Stimulated activated naive CD8-positive, alpha-beta T cell treated with anti-CD3 and anti-CD28 coated beads, Interleukin-15, Interleukin-2, amounts not matched to agents 100 U/mL and 50 U/mL, for 24 hours (primary cell): ENCODE measurements at places on chromosomes 16 and 17.

GRCh38 chr17:9258115-9259015 lies 237.1 kb downstream of the NTN1 start:
- no peak for DNase-seq

DNA sequence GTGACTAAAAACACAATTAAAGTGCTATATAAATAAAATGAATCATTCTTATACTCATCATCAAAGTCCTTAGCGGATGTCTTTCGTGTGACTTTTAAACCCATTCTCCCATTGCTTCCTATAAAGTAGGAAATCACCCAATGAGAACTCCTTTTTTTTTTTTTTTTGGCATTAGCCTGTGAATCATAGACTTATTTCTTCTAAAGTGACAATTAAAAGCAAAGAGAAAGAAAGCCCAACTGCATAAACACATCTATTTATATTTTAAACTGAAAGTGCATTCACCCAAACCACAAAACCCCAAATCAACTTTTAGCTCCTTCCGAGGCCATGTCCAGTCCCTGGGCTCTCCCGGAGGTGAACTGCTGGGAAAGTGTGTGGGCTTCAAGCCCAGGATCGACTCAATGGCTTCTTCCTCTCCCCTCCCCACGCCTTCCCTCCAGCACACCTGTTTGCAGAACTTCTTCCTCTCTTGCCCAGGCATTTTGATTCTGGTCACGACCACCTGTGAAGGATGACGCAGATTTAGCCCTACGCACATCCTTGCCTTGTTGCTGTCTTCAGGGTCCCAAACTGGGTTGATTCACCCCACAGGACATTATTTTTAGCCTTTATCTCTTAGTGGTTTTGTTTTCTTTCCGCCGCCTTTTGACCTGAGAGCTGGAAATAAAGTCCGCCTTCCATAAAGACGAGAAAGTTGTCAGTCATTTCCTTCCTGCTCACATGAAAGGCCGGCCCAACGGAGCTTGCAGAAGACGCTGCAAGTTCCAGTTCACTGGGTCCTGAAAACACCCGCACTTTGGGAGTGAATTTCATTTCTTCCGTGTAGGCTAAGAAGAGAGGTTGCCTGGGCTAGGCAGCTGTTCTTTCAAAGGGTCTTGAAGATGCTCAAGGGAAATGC lies 166.8 kb downstream of the MAP2K6 start:
- peak; percentile 39 for DNase-seq

DNA sequence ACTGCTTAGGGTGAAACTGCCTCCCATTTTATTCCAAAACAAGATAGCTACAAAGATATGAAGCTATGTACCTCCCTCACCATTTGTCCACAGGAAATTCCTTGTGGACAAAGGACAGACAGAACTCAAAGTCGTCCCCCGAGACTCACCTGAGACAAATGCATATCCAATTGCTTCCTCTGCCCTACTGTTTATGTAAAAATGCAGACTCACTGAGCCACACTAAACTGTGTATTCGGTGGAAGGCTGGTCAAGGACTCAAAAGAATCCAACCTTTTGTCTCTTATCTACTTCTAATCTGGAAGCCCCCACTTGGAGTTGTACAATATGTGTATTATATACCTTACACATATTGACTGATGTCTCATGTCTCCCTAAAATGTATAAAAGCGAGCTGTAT lies 288.0 kb upstream of the ERCC4 start:
- DNase-seq: no peak

DNA sequence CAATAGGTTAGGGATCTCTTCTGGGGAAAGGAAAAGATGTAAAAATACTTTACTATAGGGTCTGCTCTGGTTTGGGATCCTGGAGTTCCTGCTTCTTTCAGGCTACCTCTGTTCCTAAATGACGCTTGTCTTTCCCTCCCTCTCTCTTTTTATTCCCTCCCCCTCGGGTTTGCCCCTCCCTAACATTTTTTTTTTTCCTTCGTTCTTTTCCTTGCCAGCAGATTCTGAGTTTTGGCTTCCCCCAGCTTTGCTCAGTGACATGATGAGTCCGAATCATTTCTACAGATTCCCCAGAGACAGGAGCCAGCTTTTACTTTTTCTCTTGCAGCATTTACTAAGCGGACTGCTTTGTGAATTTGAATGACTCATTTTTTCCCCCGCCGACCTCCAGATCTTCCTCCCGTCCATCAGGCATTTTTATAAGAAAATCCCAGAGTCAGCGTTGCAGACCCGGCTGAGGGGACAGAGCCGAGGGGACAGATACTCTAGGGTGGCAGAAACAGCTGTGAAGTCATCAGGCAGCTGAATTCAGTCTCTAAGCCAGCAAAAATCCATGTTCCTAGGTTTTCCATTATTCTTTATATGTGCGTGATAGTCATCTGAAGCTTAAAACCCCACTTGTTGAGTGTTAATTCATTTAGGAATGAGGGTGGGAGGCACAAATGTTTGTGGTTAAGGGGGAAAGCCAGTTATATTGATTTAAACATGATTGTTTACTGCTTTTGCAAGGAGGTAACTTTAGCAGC lies at the start of gene TMEM100:
Gene TMEM100 (minus strand): TSS at position 123 of the 746 bp plus-strand sequence. CDS start 1,794 bp downstream, outside the sequence.
- no peak for DNase-seq

DNA sequence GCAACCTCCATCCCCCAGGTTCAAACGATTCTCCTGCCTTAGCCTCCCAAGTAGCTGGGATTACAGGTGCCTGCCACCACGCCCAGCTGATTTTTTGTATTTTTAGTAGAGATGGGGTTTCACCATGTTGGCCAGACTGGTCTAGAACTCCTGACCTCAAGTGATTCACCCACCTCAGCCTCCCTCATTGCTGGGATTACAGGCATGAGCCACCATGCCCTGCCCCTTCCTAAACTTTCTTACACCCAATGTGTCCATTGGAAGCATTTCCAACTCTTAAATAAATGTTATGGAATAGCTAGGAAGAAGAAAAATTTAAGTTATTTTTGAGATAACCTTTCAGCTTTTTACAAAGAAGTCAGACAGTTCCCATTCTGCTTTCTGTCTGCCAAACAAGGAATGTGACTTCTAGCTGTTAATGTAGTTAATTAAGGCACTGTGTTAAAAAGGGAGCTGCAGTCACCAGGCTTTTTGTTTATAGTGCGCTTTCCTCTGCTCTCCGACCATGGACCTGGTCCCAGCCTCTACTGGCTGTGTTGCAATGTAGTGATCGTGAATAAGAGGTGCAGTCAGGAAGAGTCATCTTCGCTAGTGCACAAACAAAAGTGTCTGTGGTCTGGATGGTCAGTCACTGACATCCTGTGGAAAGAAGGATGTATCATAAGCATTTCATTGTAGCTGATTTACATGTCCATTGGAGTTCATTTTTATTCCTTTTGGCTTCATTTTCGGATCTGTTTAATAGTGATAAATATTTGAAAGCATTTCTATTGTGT lies 39.7 kb downstream of the USP10 start:
- no peak for DNase-seq

DNA sequence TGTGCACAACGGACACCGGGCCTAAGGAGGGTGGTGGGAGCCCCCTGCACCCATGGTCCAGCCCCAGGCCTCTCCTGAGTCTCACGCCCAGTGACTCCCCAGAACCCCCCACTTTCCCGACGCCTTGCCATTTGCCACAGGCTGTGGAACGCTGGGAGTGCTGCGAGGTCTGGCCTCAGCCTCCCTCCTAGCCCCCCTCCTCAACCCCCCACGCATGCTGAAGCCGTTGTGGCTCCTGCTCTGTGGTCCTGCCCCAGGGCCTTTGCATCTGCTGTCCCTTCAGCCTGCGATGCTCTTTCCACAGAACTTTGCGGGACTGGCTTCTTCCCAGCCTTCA lies 226.0 kb upstream of the GSE1 start:
- DNase-seq: no peak

GRCh38 chr16:6682142-6682811 lies 650.4 kb upstream of the RBFOX1 start:
- DNase-seq: peak; percentile 31

DNA sequence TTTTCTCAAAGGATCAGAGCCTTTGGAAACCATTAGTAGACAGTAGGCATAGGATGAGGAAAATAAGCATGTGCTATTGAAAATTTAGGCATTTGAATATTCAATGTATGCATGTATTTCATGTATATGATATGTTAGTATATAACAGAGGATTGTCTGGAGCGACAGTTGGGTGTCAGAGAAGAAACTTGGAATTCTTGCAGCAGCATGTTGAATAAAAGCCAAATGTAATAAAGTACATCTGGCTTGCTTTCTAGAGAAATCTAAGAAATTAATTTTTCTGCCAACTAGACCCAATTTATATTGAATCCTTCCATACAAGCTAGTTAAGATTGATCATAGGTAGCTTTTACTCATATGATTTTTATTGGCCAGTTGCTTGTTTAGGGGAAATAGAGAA lies 578.8 kb downstream of the CDH11 start:
- no peak for DNase-seq

DNA sequence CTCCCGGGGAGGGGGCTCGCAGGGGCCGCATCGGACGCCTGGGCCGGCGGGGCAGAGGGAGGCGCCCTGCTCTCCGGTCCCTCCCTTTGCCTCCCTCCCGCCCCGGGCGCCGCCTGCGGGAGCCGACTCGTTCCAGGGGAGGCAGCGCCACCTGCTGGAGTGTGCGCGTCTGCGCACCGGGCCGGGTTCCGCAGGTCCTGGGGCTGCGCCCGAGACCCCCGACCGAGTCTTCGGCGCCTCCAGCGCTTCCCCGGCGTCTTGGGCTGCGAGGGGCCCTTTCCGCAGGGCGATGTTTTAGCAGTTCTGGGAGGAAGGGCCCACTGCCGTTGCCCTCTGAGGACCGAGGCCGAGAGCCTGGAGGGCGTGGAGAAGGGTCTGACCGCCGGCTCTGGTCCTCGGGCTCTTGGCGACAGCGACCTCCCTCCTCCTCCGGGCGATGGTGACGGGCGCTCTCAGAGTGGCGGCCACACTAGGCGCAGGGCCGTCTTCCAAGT lies 106.3 kb downstream of the SEC14L1 start:
- peak; percentile 94 for DNase-seq

DNA sequence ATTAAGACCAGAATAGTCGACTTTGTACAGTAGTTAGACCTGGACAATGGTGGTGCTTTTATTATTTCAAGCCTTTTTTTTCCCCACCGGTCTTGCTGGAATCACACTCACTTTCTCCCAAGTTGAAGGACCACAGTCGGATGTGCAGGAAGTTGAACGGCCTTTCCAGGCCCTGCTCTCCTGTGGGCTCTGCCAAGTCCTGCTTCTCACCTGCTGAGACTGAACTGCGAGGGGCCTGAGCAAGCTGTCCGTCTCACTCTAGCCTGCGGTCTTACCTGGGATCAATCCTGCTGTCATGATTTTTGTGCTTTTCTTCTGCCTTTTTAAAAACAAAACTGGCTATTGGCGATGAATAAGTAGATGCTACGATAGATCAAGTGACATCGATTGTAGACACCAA lies 1.3 kb downstream of the TLCD3A start:
- DNase-seq: no peak

GRCh38 chr17:59002126-59002525 lies 104.6 kb downstream of the TRIM37 start:
- DNase-seq: no peak

GRCh38 chr17:44502598-44503146 lies 534 bp downstream of the GPATCH8 start:
- peak; percentile 52 for DNase-seq

DNA sequence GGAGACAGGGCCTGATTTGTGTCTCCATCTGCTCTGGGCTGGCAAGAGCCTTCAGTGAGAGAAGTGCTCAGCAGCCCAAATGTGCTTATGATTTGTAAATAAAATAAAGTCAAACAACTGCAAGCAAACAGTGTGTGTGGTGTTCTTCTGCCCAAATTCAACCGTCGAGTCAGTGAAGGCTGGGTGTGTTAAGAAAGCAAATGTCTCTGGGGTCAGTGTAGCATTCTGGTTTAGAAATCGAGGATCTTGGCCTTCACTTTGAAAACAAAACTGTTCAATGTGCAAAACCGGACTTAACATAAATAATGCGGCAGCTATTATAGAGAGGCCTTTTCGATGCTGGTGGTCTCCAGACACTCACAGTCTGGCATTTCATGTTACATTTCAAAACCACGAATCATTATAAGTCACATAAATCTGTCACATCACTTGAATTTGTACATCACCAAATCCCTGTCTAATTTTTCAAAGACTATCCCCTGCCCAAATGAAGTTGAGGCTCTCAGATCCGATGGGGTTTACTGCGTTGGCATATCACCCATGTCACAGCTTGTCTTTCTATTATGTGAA lies 158.6 kb upstream of the MYOCD start:
- no peak for DNase-seq

DNA sequence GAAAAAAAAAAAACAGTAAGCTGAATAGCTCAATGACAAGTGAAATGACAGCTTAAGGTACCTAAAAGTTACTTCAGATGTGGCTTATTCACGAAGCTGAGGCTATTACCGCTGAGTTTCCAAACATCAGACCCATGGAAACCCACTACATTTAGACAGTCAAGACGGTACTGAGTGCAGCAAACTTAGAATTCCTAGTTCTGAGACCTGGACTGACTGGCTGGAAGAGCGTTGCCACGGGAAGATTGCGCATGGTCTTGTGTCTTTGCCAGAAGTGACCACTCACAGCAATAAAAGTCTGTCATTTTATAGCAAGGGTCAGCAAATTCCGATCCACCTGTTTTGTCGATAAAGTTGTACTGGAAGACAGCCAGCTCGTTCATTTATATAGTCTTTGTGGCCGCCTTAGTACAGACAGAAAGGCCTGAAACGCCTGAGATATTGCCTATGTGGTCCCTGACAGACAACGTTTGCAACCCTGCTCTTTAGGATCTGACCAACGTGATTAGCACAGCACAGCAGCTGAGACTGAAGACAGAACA lies 19.2 kb downstream of the LITAFD start:
- DNase-seq: no peak

- no peak for DNase-seq
Observed at GRCh38 chr17:47915776-47916398, 19.9 kb downstream of the SP2 start.

- peak; percentile 60 for DNase-seq
Observed at GRCh38 chr17:74779948-74780400, 3.8 kb upstream of the NAT9 start.

- DNase-seq: no peak
Observed at GRCh38 chr16:1919327-1919998, 1.2 kb upstream of the HS3ST6 start.

- no peak for DNase-seq
Observed at GRCh38 chr16:49343291-49343690, 30.3 kb upstream of the C16orf78 start.

- DNase-seq: no peak
Observed at GRCh38 chr17:8806253-8806925, 7.2 kb upstream of the MFSD6L start.

- DNase-seq: no peak
Observed at GRCh38 chr16:67653789-67654402, 6.2 kb downstream of the ACD start.

DNA sequence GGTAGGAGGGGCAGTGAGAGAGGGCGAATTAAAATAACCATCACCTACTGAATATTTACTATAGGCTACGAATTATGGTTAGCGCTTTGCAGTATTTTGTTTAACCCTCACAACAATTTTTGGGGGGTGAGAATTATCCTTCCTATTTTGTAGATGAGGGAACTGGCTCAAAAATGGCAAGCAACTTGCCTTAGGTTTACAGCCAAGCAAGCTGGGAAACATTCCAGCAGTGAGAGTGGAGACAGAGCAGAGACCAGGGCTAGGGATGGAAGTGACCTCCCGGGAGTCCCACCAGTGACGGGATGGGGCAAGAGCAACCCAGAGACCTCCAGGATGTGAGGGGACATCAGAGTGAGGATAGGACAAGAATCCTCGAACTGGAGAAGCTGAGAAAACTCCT lies 352 bp upstream of the VMO1 start:
- no peak for DNase-seq

GRCh38 chr17:68801335-68802247 lies 153.6 kb downstream of the ABCA8 start:
- no peak for DNase-seq
